ENCODE measurements at places on chromosomes 2 and 18.

DNA sequence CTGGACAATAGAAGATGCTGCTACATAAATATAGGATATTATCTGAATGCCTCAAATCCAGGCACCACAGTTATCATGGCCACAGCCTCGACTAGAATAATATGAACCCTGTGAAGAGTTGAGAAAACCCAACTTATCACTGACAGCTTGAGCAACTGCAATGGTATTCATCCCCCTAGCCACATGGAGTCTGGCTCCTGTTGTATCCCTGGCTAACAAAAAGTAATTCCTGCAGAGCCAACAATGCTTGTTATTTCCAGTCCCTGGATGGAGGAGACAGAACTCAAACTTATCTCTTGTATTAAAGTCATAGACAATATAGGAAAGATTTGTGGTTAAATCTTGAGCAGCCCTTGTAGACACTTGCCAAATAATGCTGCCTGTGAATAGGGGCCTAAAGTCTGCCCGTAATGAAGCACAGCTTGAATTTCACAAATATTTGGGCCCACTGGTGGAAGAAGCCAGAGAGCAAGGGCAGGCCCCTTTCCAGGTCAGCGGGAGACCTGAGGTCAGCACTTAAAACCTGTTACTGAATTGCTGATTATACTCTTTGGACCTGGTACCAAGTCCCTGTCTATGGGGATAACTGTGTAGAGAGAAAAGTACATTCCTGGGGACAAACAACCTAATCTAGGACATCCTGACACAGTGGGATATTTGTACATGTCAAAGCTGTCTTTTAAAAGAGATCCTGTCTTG is 28.4 kb upstream of the SUCLG1 start:
- DNase-seq: no peak

DNA sequence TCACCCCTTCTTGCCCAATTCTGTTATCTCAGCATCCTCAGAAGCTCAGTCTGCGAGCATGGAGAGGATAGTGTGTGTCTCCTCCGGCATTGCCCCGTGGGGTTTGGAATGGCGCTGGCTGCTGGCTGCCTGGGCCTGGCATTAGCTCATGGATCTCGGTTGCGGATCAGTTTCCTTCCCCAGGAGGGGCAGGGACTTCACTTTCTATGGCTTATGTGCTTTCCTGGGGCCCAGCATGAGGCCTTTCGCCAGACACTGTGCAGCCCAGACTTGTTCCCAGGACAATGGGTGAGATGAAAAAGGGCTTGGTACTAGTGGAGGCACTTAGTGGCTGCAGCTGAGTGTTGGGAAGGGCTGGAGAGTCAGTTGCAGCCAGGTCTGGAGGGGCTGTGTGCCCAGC is 143.3 kb downstream of the GLI2 start:
- no peak for DNase-seq

DNA sequence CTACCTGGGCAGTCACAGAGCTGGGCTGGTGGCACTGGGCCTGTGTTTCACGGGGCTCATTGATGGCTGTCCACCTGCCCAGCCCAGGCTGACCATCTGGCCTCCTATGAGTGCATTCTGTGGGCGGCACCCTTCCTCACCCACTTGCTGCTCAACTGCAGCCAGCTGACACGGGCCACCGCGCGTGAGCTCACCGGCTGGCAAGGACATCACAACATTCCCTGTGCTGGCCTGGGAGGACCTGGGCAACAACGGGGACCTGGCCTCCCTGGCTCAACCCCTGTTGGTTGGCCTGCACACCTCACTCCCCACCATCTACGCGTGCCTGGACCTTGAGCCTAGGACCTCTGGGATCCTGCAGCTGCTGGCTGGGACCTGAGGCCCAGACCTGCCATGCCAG is 98.2 kb upstream of the DTNA start:
- DNase-seq: no peak

DNA sequence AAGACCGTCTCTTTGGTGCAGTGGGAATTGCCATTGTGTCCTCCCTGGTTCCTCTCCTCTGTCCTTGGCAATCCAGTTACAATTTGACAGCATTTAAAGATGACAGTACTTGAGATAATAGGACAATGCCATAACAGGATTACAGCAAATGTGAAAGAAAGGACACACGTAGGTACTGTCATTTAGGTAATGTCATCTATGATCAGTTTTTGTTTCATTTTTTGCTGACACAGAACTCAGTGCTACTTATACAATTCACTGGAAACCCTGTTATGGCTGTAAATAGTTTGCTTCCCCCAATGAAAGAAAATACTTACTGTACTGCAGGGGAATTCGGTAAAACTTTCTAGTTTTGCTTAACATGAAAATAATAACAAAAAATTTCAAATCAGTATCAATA is 65.2 kb downstream of the BCL11A start:
- no peak for DNase-seq

DNA sequence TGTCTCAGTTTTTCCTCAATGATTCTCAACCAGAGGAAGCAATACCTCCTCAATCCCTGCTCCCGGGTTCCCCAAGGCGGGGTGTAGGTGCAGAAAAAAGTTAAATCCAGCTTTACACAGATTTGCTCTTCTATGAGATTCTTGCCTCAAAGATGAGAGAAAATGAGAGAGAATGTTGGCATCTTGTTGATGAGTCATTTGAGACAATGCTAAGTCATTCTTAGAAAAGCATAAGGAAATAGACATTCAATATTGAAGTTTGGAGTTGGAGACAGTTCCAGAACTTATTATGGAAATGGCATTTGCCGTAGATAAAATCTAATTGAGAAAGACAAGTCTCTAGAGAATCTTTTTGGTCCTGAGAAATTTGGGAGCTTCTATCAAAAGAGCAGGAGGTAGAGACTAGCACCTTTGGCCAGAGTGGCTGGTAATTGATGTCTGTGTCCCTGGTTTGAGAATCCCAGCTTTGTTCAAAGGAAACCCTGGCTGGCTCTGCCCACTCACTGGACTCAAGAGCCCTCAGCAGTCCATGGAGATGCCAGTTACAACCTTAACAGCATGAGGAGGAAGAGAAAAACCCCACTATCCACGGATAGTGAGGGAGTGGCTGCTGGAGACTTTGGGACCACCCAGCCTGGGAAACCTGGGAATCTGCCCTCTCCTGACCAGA is 181.2 kb downstream of the FAM124B start:
- DNase-seq: no peak

- DNase-seq: no peak
Observed at GRCh38 chr18:1916869-1917523, 654.3 kb downstream of the METTL4 start.

DNA sequence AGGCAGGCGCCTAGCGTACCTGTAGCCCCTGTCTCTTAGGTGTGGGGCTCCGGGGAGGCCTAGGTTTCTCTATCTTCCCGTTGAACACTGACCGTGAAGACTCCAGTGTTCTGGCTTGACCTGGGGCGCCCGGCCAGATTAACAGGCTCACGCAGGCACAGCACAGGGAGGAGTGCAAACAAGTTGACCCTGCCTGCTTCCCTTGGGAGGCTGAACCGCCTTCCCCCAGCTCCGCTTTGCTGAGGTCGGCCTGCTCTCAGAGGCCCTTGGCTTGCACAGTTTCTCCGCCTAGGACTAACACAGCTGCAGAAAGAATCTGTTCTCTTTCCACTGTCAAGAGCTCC is 567 bp downstream of the PCYOX1 start:
- DNase-seq: no peak

DNA sequence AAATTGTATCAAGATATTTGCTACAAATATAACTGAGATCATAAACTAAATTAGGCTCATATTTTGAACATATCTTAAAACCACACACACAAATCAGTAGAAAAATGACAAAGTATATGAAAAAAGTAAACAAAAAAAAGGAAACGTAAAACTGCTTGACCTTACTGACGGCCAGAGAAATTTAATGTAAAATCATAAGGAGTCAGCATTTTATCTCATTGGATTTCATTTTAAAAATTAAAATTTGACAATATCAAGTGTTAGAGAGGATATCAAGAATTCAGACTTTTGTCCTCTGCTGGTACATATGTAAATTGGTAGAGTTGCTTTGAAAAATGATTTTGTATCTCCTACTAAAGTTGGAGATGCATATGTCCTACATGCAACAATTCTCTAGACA is 209.2 kb upstream of the ZC3H15 start:
- DNase-seq: no peak

GRCh38 chr2:5846881-5847280 is 154.7 kb downstream of the SOX11 start:
- no peak for DNase-seq

GRCh38 chr18:49061239-49061990 is 110.7 kb upstream of the SMAD7 start:
- DNase-seq: no peak

- DNase-seq: no peak
Observed at GRCh38 chr18:27996801-27997272, 180.1 kb downstream of the CDH2 start.

DNA sequence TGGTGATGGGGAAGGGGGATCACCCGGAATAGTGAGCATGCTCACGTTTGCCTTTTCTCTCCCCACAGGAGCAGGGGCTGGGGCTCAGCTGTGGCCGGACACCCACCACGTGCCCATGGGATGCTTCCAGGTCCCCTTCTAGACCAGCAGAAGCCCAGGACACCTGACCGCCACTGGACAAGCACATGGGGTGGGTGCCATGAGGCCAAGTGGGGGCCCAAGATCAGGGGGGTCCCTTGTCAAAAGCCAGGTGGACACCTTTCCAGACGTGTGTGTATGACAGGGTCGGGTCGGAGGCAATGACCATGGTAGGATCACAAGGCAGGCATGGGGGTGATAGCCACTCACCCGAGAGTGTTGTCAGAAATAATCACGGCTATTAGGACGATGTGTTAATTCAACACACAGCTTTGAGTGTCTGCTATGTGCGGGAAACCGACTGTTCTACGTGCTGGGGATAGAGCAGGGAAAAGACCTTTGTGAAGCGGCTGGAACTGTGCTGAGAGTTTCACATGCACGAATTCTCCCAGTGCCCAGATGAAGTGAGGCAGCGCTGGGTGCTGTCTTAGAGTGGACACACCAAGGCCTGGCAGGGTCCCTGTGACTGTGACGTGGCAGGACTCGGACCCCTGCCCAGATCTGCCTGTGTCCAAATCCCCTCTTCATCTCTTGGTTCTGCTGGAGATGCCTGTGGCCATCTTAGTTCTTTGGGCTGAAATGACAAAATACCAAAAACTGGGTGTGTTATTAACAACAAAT is 244.7 kb downstream of the NDUFA10 start:
- DNase-seq: no peak

DNA sequence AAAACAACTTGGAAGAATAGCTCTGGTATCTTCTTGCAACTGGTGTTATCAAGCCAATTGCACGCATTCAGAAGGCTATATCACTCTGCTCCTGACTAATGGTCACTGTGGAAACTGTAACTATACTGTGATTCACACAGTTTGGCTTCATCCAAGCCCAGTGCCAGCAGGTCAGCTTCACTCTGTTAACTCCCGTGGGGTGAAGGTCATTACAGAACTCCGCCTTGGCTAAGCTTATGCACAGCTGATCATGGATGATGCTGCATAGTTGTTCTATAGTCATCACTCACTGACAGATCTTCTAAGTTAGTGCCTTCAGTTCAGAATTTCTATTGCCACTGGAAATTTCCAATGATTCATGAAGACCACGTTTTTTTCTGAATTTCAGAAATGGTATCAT is 497.2 kb upstream of the NETO1 start:
- no peak for DNase-seq

GRCh38 chr2:241858206-241859016 is at the start of gene PDCD1:
TSS of gene PDCD1 (minus strand) at chr2:241858894. CDS start at chr2:241858838, 56 bp downstream.
- DNase-seq: peak; percentile 65

GRCh38 chr18:58119819-58120218 is 75.8 kb downstream of the NEDD4L start:
- DNase-seq: no peak

DNA sequence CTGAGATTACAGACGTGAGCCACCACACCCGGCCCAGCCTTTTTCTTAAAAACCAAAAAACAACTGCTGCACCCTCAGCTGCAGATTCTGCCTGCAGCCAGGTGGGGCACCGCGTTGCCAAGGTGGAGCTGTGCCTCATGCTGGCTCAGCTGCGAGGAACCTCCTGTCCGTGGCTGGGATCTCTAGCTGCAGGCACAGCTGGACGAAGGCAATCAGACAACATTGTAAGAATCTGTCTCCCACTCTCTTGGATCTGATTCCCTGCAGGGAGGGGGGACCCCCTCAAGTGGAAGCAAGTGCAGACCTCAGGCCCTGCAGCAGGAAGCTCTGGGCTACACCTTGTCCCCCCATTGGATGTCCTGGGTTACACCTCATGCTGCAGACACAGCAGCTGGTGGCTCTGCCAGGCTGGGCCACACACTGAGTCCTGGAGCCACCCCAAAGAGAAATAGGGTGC is 24.1 kb downstream of the CIDEA start:
- no peak for DNase-seq

DNA sequence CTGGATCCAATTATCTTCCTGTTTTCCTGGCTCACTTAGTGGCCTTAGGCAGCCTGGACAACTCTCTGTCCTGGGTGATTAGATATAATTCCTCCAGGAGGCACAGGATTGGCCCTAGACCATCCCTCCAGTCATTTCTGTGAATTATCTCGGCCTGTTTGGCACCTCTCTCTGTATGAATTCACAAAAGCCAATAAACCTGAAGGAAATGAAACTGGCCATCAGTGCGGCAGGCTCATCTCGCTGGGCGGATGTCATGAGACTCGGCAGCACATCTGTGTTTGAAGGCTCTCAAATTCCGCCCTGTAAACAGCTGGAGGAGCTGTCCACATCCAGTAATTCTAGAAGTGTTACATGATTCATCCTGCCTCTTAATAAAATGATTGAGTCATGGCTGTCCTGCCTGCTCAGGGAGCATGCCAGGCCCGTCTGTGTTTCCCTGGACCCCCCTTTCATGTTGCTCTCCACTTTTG is 38.6 kb downstream of the ACOXL start:
- DNase-seq: no peak

- DNase-seq: no peak
Observed at GRCh38 chr2:218387369-218388194, 5.5 kb downstream of the SLC11A1 start.

- no peak for DNase-seq
Observed at GRCh38 chr18:56662063-56662408, 10.9 kb downstream of the WDR7 start.

DNA sequence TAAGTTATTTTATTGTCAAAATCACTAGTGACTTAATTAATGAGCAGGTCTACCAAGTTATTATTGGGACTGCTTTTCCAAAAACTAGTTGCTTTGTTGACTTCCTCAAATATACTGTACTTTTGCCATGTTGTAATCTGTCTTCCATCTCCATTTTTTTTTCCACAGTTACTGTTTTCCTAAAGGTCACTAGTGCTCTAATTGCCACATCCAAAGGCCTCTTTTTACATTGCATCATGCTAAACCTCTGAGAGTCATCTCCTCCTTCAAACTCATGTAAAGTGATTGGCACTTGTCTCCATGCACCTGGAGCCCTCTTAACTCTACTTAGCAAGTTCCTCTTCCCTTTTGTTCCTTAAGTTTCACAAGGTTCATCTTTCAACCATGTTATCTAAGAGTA is 11.8 kb downstream of the PMAIP1 start:
- DNase-seq: no peak

GRCh38 chr18:12397793-12398192 is 9.9 kb upstream of the PRELID3A start:
- DNase-seq: no peak

- DNase-seq: no peak
Observed at GRCh38 chr2:205802065-205802464, 119.8 kb downstream of the NRP2 start.

Measured in activated T-cell treated with anti-CD3 and anti-CD28 coated beads for 24 hours (primary cell).